ENCODE measurements at places on chromosomes 11 and 22. TPM values are rescaled to one million over a fixed set of nuclear protein-coding genes. Genes with fewer than 3 reads are reported as not detected.

FAM181B gene
- 1.5 TPM for total RNA-seq

HEPHL1 gene
- total RNA-seq = not detected

CD6 gene
- total RNA-seq = 0.55 TPM

MN1 gene
- total RNA-seq = 13.9 TPM

GDPD4 gene
- total RNA-seq = not detected

SEZ6L gene
- total RNA-seq = not detected

SERHL2 gene
- total RNA-seq = 10.1 TPM

DNA sequence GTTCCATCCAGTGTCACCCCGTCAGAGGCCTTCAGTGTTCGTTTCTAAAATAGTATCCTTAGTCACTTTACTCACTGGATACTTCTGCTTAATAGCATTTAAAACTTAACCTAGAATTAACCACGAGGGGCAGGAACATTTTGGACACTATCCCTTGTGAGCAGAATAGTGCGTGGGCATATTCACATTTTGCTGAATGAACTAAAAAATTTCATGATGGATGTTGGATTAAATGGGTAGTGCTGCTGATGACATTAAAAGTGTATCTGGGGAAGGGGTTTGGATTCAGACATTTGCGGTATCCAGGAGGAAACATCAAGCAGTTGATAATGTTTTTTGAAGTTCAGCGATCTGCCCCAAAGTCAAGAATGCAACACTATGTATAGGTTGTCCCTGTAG is 750 bp upstream of the NAT10 start:
- H3K4me1 ChIP-seq = peaks cover 4% of the 10 kb centered on the region
- H3K27me3 ChIP-seq = no peaks in the 10 kb centered on the region

DNA sequence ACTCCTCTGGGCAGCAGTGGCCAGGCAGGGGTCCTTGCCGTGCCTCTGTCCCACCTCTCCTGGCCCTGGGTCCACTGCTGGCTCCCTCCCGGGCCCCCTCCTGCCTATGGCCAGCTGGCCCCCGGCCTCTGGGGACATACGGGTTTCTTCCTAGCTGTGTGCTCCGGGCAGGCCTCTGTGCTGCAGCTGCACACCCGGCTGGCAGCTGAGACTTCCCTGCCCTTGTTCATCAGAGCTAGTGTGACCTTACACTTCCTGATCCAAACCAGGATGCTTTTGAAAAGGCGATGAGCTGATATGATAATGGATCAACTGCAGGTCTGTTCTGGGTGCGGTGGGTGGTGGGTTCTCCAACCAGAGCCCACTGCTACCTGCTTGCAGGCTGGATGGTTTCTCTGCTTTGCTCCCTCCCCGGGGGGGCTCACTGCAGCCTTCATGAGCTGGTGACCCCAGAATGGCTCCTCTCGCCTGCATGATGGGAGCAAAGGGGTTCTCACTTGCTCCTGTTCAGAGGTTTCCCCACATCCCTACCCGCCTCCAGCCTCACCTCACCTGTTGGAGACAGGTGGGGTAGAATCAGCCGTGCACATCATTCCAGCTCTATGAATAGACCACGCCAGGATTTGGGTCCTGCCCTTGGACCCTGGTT is 13.3 kb downstream of the B3GAT1 start:
- H3K27me3 ChIP-seq = no peaks in the 10 kb centered on the region
- H3K27ac ChIP-seq = no peak overlapping the region
- no peaks in the 10 kb centered on the region for H3K36me3 ChIP-seq
- no peak overlapping the region for H3K4me3 ChIP-seq
- DNase-seq = no peak
- H3K4me1 ChIP-seq = no peaks in the 10 kb centered on the region

DNA sequence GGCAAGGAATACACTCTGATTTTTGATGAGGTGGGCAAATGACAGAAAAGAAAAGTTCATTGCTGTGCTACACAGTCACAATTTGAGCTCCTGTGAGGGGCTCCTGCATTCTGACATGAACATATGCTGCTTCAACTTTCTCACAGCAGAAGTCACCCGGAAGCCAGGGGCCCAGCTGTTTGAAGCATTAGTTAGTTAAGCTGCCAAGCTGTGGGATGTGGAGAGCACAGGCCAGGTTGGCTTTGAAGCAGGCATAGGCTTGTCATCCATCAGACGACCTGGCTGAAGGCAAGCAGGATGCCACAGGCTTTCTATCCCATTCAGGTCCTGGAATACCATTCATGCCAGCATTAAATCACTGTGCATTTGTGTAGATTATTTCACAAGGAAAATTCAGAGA is 63.1 kb downstream of the MTNR1B start:
- no peak for DNase-seq
- no peak overlapping the region for H3K27ac ChIP-seq
- H3K4me3 ChIP-seq = no peak overlapping the region
- no peaks in the 10 kb centered on the region for H3K36me3 ChIP-seq

DNA sequence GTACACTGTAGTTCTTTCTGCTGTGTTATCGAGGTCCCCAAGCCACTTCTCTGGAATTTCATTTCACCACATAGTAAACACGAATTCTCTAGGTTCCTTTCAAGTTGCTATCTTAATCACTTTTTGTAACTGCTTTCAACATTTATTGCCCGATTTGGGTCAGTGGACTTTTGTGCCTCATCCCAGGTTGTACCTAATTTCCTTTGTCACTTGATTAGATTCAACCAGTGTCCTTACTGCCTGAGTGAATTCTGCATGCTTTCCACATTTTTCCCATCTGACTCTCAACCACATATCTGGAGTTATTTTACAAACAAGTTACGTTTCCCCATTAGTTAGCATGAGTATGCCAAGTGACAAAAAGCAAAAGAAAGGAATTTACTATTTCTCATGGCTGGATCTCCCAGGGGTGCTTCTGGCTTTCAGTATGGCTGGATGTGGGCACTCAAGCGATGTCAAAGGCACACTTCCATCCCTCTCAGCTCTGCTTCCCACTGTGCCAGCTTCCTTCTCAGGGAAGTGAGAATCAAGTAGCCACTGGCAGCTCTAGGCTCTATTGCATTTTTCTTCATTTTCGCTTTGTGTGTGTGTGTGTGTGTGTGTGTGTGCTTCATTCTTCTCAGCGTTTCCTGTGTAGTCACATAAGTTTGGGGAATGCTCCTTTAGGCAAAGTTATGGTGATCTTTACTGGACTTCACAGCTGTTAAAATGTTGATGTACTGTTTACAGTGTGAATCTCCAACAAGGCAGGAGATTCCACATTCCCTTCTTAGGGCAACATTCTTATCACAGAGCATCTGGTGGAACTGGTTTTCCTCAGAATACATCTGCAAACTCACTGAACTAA is 128.9 kb downstream of the DBX1 start:
- H3K27ac ChIP-seq = no peak overlapping the region
- no peak overlapping the region for H3K4me3 ChIP-seq
- DNase-seq = no peak
- no peaks in the 10 kb centered on the region for H3K36me3 ChIP-seq
- H3K4me1 ChIP-seq = peaks cover 9% of the 10 kb centered on the region

GRCh38 chr11:3685923-3686322 is 14.7 kb upstream of the CHRNA10 start:
- H3K4me3 ChIP-seq = no peak overlapping the region
- DNase-seq = no peak
- H3K4me1 ChIP-seq = peaks cover 4% of the 10 kb centered on the region
- H3K36me3 ChIP-seq = no peaks in the 10 kb centered on the region
- no peaks in the 10 kb centered on the region for H3K27me3 ChIP-seq
- no peak overlapping the region for H3K27ac ChIP-seq

DNA sequence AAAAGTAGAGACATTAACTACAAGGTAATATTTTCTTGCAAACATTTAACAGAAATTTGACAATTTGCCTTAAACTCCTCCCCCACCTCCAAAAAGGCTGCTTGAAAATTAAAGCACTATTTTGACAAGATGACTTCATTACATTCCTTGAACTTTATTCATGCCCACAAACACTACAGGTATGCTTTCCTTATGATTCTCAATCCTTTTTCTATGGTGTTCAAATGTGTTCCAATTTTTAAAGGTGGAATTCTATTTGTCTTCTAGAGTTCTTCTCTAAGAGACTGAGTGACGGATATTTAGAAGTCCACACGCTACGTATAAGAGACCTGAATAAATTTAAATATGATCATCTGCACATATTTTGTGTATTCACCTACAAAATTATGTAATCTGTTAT is 69.4 kb downstream of the MRTFA start:
- H3K4me3 ChIP-seq = no peak overlapping the region
- DNase-seq = no peak
- H3K27me3 ChIP-seq = no peaks in the 10 kb centered on the region
- H3K4me1 ChIP-seq = no peaks in the 10 kb centered on the region
- no peak overlapping the region for H3K27ac ChIP-seq
- no peaks in the 10 kb centered on the region for H3K36me3 ChIP-seq

GRCh38 chr22:20223421-20224255 is 44.5 kb downstream of the RTN4R start:
- H3K27me3 ChIP-seq = no peaks in the 10 kb centered on the region
- H3K4me1 ChIP-seq = no peaks in the 10 kb centered on the region
- H3K36me3 ChIP-seq = no peaks in the 10 kb centered on the region

DNA sequence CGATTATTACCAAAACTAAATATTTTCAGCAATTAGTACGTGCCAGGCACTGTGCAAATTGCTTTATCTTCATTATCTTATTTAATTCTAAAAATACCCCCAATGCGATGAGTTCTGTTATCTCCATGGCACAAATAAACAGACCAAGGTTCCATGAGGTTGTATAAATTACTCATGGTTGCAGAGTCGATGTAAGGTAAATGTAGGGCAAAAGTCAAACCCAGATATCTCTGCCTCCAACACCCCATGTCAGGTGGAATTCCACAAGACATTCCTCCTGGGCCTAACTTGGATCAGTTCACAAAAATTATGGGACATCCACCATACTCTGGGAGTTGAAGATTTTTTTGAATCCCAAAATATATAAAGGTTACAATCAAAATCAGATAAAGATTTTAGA is 43.7 kb downstream of the ISX start:
- H3K27ac ChIP-seq = no peak overlapping the region
- no peaks in the 10 kb centered on the region for H3K36me3 ChIP-seq
- no peak overlapping the region for H3K4me3 ChIP-seq
- DNase-seq = no peak
- H3K27me3 ChIP-seq = no peaks in the 10 kb centered on the region
- H3K4me1 ChIP-seq = no peaks in the 10 kb centered on the region

GRCh38 chr11:72703267-72704008 is 29.2 kb upstream of the PDE2A start:
- peak; percentile 91 for DNase-seq
- H3K27me3 ChIP-seq = no peaks in the 10 kb centered on the region
- no peak overlapping the region for H3K4me3 ChIP-seq
- peaks cover 19% of the 10 kb centered on the region for H3K4me1 ChIP-seq
- peak overlapping the region; percentile 78 for H3K27ac ChIP-seq

DNA sequence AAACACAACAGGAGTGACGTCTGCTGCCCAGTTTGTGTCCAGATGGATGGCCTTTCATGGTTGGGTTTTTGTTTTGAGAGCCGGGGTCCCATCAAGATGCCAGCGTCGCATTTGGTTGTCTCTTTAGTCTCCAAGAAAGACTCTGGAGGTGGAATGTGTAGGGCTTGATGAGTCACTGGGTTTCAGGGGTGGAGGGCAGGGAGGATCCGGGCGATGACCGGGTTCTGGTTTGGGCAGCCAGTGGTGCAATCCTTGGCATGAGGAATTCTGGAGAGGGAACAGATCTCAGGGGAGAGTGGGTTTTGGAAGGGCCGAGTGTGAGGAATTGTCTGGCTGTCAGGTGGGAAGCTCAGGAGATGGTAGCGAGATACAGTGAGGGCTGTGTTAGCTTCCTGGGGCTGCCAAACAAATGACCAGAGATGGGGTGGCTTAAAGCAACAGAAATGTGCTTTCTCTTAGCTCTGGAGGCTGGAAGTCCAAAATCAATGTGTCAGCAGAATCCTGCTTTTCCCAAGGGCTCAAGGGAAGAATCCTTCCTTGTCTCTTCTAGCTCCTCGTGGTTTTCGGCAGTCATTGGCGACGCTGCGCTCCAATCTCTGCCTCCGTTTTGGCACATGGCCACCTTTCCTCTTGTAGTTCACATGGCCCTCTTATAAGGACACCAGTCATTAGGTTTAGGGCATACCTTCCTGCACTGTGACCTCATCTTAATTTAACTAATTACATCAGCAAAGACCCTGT is 26.4 kb upstream of the PPFIA1 start:
- no peaks in the 10 kb centered on the region for H3K36me3 ChIP-seq
- H3K27ac ChIP-seq = no peak overlapping the region
- DNase-seq = no peak
- H3K27me3 ChIP-seq = no peaks in the 10 kb centered on the region
- no peak overlapping the region for H3K4me3 ChIP-seq

GRCh38 chr11:100681064-100681502 is 6.0 kb upstream of the ARHGAP42 start:
- H3K36me3 ChIP-seq = no peaks in the 10 kb centered on the region
- H3K4me1 ChIP-seq = no peaks in the 10 kb centered on the region
- no peak overlapping the region for H3K4me3 ChIP-seq
- DNase-seq = no peak

- no peak for DNase-seq
- no peaks in the 10 kb centered on the region for H3K4me1 ChIP-seq
- no peaks in the 10 kb centered on the region for H3K36me3 ChIP-seq
- H3K27me3 ChIP-seq = no peaks in the 10 kb centered on the region
- H3K27ac ChIP-seq = no peak overlapping the region
Observed at GRCh38 chr11:116386118-116386699, 386.6 kb downstream of the BUD13 start.

DNA sequence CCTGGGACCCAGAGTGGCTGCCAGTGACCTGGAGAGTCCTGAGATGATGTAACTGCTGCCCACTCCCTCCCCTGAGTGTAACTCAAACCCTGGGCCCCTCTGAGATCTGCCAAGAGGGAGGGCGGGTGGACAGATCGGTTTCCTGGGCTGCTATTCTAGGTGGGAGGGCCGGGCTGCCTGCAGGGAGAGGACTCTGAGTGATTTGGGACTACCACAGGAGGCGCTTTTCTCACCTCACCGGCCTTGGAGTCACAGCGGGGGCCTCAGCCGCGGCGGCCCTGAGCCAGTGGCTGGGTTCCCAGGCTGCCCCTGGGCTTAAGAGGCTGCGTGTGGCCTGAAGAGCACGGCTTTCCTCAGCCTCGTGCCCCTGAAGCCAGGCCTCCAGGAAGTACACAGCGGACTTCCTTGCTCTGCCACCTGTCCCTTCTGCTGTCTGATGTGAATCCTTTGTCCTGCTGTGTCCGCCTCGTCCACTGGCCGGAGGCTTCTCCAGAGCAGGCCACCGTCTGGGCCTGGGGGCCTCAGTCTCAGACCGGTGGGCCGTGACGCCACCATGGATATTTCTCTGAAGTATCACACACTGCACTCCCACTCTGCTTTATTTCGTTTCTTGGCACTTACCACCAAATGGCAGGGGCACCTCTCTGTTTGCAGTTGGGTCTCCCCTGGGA is 11.5 kb downstream of the RELT start:
- no peak overlapping the region for H3K4me3 ChIP-seq
- no peak overlapping the region for H3K27ac ChIP-seq
- no peaks in the 10 kb centered on the region for H3K4me1 ChIP-seq
- no peaks in the 10 kb centered on the region for H3K36me3 ChIP-seq
- H3K27me3 ChIP-seq = no peaks in the 10 kb centered on the region
- DNase-seq = no peak
